NCI-H1048 (cell line): ENCODE measurements at places on chromosomes 5 and 9.

DNA sequence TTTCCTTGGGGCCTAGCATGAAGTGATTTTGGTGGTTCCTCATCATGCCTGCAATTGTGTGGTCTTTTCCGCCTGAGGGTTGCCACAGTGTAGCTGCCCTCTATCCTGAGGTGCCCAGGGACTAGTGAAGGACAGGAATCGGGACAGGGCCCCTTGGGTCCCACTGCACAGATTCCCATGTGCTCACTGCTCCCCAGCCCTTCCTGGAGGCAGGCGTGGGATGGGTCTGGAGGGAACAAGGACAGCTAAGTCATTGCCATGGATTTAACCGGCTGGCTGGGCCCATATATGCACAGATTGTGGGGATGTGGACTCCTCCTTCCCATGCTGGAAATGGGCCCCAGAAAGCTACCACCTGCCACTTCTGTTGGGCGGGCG, 122.3 kb upstream of the PITX1 start:
- DNase-seq = no peak

- no peak for DNase-seq
Measured at GRCh38 chr9:79615038-79615437, 43.3 kb downstream of the TLE4 start.

DNA sequence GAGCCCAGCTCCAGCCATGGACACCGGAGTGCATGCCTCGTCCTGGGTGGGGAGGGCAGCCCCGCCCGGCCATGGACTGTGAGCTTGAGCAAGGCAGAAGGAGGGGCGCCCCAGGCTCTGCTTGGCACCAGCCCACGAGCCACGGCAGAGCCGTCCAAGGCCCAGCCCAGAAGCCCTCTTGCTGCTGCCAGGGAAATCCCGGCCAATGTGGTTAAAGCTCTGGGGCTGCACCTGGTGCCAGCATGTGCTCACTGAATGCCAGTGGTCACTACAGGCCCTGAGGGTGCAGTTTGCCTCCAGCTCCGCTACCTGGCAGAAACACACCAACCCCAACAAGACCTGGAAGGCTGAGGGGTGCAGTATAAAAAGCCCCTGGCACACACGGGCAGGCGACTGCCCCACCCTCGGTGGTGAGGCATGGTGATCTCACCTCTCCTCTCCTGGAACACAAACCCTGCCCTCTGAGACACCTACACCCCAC, 11.8 kb downstream of the BRD3 start:
- no peak for DNase-seq

- DNase-seq = no peak
Measured at GRCh38 chr9:23288545-23288944, 537.5 kb downstream of the ELAVL2 start.

- no peak for DNase-seq
Measured at GRCh38 chr5:54887663-54888062, 97.7 kb downstream of the ESM1 start.

GRCh38 chr5:160697281-160697680, 154.7 kb downstream of the ATP10B start:
- no peak for DNase-seq

GRCh38 chr5:158471535-158471924, 612.6 kb upstream of the CLINT1 start:
- DNase-seq = no peak

DNA sequence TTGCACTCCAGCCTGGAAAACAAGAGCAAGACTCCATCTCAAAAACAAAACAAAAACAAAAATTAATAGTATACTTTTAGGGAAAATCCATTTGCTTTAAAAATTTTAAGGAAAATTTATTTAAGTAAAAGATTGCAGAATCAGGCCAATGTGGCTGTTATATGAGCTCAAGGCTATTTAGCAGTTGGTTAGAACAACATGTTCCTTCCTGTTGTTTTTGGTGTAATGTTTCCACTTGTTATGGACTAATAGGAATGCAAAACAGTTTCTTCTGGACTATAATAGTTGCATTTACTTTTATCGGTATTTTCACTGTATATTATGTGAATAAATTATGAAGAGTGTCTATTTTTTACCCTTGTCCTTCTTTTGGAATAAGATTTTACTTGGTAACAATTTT, 3.0 kb upstream of the CDC42SE2 start:
- DNase-seq = no peak

GRCh38 chr5:1474183-1474839, 29.1 kb upstream of the SLC6A3 start:
- DNase-seq = no peak

DNA sequence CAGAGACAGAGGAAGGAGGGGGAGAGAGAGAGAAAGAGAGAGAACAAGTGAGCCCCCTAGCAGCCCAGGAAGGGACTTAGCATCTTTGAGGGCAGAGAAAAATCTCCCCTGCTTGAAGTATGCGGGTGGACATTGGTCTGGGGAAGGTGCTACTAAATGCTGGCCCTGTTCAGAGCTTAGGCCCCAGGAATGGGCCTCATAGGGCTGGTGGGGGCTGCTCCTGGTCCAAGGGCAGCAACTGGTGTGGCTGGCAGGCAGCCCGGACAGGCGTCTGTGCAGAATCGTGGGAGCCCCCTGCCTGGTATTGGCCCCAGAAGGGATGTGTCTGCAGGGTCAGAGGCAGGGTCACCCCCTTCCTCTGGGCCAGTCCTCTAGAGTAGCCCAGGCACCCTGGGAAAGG, 47.8 kb upstream of the SUSD3 start:
- no peak for DNase-seq

DNA sequence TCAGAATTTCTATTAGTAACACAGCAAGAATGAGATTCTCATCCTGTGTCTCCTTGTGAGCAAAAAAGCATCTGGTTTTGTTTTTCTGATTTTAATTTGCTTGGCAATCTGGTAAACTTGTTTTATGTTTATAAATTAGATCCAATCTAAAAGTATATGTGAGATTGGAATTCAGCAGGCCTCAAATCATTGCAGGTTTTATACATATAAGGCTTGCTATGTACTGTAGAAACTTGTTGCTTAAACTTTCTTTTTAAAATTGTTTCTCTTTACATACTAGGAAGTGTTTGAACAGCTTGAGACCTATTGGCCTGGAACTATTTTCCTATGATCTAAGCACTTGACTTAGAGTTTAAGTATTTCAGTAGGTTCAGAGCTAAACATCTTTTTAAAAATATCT, 1037.8 kb downstream of the NR2F1-AS1 start:
- no peak for DNase-seq
